T-helper 2 cell treated with Interferon-gamma antibody and Interleukin-4, amounts not matched to agents 5 μg/mL and 100 μg/mL, for 36 hours (primary cell): ENCODE measurements at places on chromosomes 7 and 10.

- no peak for DNase-seq
Measured at GRCh38 chr7:4871930-4872675, 10.3 kb upstream of the PAPOLB start.

DNA sequence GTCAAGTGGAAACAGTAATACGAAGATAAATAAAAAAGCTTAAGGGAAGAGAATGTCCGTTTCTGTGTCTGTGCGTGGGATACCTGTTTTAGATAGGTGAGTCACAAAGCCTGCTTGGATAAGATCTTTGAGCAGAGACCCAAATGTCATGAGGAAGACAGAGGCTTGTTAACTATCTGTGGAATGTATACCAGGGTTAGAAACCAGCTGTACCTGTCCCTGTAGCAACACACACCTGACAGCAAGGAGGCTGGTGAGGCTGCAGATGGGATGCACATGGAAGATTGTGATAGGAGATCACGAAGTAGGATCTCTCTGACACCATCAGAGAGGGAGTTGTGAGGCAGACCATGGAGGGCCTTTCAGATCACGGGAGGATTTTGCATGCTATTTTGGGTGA is 105.3 kb downstream of the ARHGAP21 start:
- DNase-seq, result peak; percentile 7

- DNase-seq, result no peak
Measured at GRCh38 chr10:1410469-1411395, 326.6 kb downstream of the ADARB2 start.

DNA sequence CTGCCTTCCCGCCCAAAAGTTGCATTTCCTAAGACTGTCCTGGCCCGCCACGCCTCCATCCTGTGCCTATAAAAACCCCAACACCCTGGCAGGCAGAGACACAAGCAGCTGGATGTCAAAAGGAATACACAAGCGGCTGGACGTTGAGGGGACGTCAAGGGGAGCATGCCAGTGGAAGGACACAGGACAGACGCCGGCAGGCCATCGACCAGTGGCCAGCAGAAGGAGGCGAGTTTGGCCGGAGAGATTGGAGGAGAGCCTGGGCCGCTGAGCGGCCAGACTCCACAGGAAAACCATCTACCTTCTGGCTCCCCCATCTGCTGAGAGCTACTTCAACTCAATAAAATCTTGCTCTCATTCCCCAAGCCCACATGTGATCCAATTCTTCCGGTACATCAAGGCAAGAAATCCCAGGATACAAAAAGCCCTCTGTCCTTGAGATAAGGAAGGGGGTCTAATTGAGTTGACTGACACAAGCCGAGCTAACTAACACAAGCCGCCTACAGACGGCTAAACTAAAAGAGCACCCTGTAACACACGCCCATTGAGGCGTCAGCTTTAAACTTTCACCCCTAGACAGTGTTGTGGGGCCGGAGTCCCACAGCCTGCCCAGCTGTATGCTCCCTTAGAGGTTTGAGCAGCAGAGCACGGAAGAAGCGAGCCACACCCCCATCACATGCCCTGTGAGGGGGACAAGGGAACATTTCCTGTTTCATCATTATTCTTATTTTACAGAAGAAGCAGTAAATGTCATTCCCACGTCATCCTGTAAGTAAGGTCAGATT is 150.3 kb upstream of the PHYHIPL start:
- DNase-seq, result no peak

- no peak for DNase-seq
Measured at GRCh38 chr10:111335826-111336225, 259.0 kb downstream of the ADRA2A start.

DNA sequence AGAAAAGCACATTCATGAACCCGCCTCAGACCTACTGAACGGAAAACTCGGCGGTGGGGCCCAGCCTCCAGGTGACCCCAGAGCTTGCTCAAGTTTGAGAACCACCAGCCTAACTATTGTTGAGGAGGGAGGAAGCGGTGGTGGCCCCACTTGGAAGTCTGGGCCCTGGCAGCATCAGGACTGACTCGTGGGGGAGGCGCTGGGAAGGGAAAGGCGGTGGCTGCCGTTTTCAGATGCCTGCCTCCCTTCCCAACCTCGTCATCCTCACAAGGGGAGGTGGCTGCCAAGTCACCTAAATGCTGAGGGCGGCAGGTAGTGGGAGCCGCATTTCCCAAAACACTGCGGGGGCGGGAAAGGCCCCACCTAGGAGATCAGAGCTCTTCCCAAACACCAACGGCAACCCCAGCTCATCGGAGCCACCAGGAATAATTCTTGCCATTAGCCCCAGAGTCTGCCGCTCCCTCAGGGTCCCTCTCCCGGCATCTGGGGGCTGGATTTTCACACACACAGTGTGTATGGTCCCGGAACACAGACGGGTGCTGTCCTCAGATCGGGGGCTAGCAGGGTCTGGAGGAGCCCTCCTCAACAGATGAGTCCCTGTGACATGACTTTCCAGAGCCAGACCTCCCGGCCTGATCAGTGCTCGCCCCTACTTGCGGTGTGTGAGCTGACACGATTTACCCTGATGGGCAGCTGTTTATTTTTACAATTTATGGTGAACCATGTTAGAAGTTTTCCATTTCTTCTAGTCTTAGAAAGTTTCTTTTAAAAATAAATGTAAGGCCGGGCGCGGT is 31.3 kb downstream of the PRKAG2 start:
- no peak for DNase-seq

DNA sequence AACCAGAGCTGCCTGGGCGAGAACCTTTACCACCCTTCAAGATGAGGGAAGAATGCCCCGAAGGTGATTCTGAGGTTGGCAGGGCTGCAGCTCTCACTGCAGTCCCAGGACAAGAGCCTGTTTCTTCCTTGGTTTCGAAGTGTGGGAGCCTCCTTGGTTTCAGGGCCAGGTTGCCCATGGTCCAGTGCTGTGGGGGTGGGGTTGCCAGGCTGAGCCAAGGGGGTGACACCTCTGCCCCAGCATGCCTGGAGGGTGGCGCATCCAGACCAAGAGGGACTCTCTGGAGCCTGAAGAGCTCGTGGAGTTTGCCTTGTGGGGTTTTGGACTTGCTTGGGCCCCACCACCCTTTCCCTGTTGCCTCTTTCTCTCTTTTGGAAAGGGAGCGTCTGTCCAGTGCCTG is 41.3 kb downstream of the WDR37 start:
- no peak for DNase-seq

GRCh38 chr10:90856964-90857634 is 740 bp downstream of the HTR7 start:
- no peak for DNase-seq

- no peak for DNase-seq
Measured at GRCh38 chr7:158487631-158488151, 99.9 kb downstream of the PTPRN2 start.

DNA sequence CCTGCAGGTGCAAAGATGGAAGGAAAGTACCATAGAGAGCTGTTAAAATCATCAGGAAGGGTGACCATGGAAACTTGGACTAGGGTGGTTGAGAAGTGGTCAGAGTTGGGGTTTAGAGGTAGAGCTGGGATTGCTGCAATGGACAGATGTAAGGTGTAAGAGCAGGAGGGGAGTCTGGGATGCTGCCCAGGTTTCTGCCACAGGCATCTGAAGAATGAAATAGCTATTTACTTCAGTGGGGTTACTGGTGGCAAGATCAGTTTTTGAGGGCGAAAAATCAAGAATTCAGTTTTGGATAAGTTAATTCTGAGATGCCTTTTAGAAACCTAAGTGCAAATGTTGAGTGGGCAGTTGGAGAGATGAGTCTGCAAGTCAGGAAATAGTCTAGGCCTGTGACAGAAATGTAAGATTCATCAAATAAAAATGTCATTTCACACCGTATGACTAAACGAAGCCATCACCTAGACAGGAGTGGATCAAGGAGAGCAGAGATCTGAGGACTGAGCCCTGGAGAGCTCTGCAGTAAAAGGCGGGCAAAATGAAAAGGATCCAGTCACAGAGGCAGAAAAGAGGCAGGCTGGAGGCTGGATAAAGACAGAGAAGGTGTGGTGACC is 22.7 kb upstream of the TOMM7 start:
- DNase-seq, result no peak

DNA sequence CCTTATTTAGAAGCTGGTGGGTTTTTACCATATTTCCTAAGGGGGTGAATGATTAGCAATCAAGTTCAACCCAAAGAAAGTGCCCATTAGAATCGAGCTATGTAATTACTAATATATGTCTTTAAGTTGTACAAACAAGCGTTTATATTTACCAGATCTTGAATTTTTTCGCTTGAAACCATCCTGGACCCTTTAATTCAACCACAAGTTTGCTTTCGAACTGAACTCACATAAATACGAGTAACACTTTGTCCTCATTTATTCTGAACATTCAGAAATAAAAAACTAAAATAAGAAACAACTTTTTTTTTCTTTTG is 1.5 kb downstream of the SRI start:
- DNase-seq, result no peak

DNA sequence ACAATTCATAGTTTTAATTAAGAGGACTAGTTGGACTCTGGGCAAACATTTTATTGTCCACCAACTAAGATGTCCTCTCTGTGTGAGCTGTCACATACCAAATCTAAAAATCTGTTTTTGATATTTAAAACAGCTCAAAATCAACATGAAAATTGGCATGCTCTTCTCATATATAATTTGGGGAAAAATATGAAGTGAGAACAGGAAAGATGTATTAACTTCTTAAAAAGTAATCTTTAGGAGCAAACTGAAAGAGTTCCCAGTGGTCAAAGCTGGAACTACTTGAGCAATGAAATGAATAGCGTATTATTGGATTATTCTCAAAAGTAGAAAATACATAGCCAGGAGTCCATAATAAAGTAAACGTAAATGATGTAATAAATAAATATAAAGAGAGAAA is 147.2 kb downstream of the DYNC1I1 start:
- DNase-seq, result no peak

- DNase-seq, result no peak
Measured at GRCh38 chr10:79275431-79275851, 71.8 kb upstream of the PPIF start.

- no peak for DNase-seq
Measured at GRCh38 chr7:64625114-64626082, 40.5 kb upstream of the ZNF107 start.

GRCh38 chr7:44533301-44534055 is 7.7 kb downstream of the NPC1L1 start:
- DNase-seq, result no peak

DNA sequence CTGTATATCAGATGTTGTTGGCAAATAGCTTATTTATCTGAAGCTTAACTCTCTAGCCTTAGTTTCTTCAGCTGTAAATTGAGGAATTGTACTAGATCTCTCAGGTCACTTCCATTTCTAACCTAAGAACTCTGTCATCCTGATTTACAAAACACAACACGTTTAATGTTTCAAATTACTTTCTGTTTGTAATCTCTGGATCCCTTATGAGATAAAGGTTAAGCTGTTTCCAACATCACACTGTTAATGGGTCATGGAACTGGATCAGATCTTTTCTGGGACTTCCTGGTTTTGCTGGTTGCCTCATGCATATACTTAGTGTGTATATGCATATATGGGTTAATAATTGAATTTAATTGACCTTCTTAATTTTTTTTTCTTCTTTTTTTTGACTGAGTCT is 9.9 kb downstream of the SAMD8 start:
- no peak for DNase-seq

GRCh38 chr10:24394461-24395190 is 185.7 kb downstream of the KIAA1217 start:
- no peak for DNase-seq

- no peak for DNase-seq
Measured at GRCh38 chr7:105773030-105773460, 103.4 kb downstream of the ATXN7L1 start.

DNA sequence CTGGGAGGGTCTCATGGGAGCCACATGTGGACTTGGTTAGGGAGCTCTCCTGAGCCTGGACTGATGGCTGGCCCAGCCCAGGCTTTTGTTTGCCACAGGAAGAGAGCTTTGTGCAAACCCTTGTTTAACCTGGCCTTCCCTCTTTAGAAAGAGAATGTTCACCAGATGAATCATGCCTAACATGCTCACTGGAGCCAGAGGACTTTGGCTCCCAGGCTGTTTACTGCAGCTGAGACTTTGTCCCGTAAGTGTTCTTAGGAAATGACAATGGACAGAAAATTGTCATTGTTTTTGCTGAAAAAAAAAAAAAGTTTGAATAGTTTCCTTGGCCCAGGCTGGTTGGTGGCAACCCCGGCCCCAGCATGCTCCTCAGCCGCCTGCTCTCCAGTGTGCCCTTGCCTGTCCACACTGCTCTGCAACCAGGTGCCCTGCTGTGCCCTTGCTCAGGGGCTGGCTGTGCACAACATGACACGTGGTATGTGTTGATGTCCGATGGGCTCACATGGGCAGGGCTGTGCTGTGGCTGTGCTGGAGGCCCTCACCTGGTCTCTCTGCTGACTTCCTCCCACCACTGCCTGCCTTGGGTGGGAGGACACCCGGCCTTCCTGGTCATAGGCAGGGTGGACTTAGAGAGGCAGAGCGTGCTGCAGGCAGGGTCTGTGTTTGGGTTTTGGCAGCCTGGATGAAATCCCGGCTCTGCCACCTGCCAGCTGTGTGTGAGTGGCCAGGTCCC is 215.3 kb upstream of the ZNF32 start:
- DNase-seq, result no peak

DNA sequence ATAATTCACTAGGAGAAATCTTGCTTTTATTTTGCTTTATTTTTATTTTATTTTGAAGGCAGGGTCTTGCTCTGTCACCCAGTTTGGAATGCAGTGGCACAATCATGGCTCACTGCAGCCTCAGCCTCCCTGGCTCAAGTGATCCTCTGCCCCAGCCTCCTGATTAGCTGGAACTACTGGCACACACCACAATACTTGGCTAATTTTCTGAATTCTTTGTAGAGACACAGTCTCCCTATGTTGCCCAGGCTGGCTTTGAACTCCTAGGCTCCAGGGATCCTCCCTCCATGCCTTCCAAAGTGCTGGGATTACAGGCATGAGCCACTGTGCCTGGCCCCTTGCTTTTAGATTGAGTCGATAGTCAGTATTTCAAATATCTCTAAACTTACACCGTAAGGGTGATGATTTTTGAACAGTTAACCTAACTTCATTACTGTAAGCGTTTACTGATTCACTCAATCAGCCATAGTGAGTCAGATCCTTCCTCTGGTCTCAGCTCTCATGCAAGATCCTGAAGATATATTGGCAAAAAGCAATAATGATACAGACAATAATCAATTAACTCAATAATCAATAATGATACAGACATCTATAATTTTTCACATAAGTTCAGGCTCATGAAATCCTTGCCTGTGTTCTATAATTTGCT is 239.5 kb downstream of the KIAA1217 start:
- no peak for DNase-seq

DNA sequence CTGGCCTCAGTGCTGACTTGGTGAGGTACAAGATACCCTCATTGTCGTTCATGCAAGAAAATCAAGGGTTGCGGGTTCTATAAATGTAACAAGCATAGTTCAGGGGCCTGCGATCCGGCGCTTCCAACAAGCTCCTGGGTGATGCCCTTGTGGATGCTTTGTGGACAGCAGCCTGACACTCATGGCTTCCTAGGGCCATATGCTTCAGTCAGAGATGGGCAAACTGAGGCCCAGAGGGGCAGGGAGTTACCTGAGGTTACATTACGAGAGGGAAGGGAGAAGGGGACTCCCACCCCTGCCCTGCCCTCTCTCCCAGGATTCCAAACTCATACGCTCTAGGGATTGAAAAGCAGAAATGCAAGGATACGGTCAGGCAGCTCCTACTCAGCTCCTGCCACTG is 296.3 kb upstream of the ZMIZ1 start:
- no peak for DNase-seq

GRCh38 chr10:126017961-126018560 is 121.7 kb downstream of the FANK1 start:
- no peak for DNase-seq

GRCh38 chr7:25753837-25754236 is 398.2 kb upstream of the NFE2L3 start:
- no peak for DNase-seq
